Adrenal gland (tissue), 19 donors: ENCODE measurements at places on chromosomes 13 and 19. TPM values are rescaled to one million over a fixed set of nuclear protein-coding genes. Genes with fewer than 3 reads are reported as not detected.
A peak's percentile ranks its signal among the peaks of the same experiment; 100 is the strongest.

NCAN gene
- total RNA-seq, result not detected

ZNF132 gene
- 3.6 TPM for total RNA-seq

PRRG2 gene
- 0.92 TPM for total RNA-seq

MEF2B gene
- total RNA-seq, result not detected

B3GNT3 gene
- not detected for total RNA-seq

CEACAM5 gene
- total RNA-seq, result not detected

MCF2L gene
- total RNA-seq, result 10.2 TPM

IZUMO2 gene
- total RNA-seq, result not detected

ONECUT3 gene
- not detected for total RNA-seq

DNA sequence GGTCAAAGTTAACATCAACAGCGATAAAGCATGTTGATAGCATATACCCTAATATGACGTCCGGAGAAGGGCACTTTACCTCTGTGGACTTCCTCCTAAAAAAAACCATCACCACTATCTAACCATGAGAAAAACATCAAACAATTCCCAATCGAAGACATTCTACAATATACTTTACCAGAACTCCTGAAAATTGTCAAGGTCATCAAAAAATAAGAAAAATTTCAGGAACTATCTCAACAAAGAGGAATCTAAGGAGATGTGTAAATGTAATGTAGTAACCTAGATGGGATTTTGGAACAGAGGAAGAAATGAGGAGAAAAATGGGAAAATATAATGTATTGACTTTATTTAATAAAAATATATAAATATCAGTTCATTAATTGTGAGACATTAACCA, 1026.8 kb upstream of the MIR17HG start:
- no peak for DNase-seq
- no peaks in the 10 kb centered on the region for H3K4me1 ChIP-seq
- no peaks in the 10 kb centered on the region for H3K36me3 ChIP-seq
- no peaks in the 10 kb centered on the region for H3K27me3 ChIP-seq
- no peak overlapping the region for H3K4me3 ChIP-seq
- no peak overlapping the region for H3K27ac ChIP-seq

GRCh38 chr19:14933506-14933905, 7.8 kb upstream of the OR7C2 start:
- H3K4me3 ChIP-seq, result no peak overlapping the region
- no peaks in the 10 kb centered on the region for H3K36me3 ChIP-seq
- no peak for DNase-seq
- H3K27ac ChIP-seq, result no peak overlapping the region
- no peaks in the 10 kb centered on the region for H3K4me1 ChIP-seq

DNA sequence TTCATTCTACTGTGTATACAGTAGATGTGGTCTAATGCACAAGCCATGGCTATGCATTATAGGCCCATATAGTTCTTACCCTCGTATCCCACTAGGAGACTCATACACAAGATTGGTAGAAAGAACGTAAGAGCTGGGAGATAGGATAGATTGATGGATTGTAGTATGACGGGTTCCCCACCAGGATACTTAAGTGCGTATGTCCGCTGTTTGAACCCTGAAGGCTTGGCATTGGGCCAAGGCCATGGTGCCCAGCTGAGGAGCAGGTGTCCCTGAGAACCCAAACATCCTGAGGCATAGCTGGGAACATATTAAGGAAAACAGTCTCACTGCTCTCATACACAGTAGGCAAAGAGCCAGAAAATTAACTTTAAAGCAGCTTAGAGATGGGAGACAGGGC, 617.5 kb upstream of the KLF12 start:
- no peak overlapping the region for H3K27ac ChIP-seq
- no peaks in the 10 kb centered on the region for H3K4me1 ChIP-seq
- H3K4me3 ChIP-seq, result no peak overlapping the region
- no peak for DNase-seq
- no peaks in the 10 kb centered on the region for H3K36me3 ChIP-seq
- no peaks in the 10 kb centered on the region for H3K27me3 ChIP-seq

- no peak for DNase-seq
- no peaks in the 10 kb centered on the region for H3K4me1 ChIP-seq
- H3K4me3 ChIP-seq, result no peak overlapping the region
- no peak overlapping the region for H3K27ac ChIP-seq
- H3K27me3 ChIP-seq, result no peaks in the 10 kb centered on the region
These were observed 145.1 kb upstream of the UFM1 start for GRCh38 chr13:38204556-38204955.

GRCh38 chr13:43782686-43783085, 4.1 kb downstream of the ENOX1 start:
- peaks cover 23% of the 10 kb centered on the region for H3K4me1 ChIP-seq
- H3K36me3 ChIP-seq, result no peaks in the 10 kb centered on the region
- no peak overlapping the region for H3K4me3 ChIP-seq
- no peak overlapping the region for H3K27ac ChIP-seq

- no peaks in the 10 kb centered on the region for H3K36me3 ChIP-seq
- no peaks in the 10 kb centered on the region for H3K27me3 ChIP-seq
- no peak for DNase-seq
- no peak overlapping the region for H3K27ac ChIP-seq
These were observed 13.3 kb downstream of the TNFRSF19 start for GRCh38 chr13:23583491-23583890.

DNA sequence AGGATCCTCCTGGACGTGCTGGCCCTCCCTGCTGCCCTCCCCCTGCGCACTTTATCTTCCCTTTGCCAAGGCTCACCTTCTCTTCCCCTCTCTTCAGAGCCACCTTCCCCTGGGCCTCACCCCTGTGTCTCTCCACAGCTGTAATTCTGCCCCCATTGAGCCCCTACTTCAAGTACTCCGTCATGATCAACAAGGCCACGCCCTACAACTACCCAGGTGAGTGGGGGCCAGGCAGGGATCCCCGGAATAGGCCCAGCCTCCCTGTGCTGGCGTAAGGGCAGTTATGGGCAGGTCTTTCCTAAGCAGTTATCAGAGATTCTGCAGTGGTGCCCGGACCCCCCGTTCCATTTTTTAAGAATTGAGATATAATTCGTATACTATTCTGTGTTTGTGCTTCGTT, 3.1 kb downstream of the NDUFA3 start:
- no peak for DNase-seq
- H3K27ac ChIP-seq, result no peak overlapping the region
- H3K4me3 ChIP-seq, result no peak overlapping the region
- H3K36me3 ChIP-seq, result peaks cover 47% of the 10 kb centered on the region
- no peaks in the 10 kb centered on the region for H3K27me3 ChIP-seq
- H3K4me1 ChIP-seq, result peaks cover 11% of the 10 kb centered on the region

DNA sequence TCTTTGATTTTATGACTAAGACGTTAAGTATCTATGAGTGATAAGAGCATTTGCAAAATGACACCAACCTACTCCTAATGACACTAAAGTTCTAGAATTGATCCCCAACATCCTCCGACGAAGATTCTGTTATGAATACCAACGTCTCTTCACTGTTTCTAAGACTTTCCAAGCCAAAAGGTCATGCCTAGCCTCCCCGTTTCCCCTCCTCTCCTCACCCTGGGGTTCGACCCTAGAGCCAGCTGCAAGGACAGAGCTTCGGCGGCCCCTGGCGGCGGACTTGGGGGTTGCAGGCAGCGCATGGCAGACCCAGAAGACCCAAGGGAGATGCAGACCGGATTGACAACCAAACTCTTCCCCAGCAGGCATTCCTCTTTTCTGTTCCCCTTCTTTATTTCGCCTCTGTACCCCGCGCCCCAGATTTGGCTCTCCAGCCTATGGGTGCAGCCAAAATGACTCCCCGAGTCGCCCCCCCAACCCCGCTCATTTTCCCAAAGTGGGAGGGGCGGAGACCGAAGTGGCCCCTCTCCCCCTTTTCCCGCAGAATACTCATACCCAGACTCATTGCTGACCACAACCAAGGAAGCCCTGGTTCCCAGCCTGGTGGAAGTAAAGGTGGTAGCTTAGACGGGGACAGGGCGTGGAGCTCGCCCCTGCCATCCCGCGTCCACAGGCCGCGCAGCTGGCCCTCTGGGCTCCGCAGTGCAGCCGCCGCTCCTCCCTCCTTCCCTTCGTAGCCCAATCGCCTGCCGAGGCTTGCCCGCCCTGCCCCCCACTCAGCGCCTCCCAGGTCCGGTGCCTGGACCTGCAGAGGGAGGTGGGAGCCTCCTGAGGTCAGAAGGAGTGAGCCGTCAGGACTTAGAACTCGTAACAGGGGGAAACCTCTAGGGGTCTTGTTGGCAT, 4.1 kb upstream of the EML2 start:
- no peak overlapping the region for H3K4me3 ChIP-seq
- no peaks in the 10 kb centered on the region for H3K27me3 ChIP-seq
- H3K27ac ChIP-seq, result peak overlapping the region; percentile 15
- H3K36me3 ChIP-seq, result no peaks in the 10 kb centered on the region
- DNase-seq, result peak; percentile 88

DNA sequence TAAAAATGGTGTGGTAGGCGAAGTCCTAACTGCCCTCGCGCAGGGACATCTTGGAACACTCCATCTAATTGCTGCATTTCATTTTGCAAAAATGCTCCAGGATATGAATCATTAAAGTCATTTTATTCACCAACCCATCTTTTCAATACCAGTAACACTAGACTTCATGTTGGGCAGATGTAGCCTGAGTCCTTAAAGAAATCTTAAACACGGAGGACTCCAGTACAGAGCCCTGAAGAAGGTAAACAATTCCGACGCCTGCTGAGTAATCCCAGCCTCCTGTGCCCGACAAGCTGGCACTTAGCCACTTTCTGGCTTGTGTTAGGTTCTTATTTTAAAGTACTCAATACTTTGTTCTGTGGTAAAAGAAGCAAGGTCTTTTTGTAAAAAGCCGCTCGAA, 58.0 kb upstream of the IRS2 start:
- no peaks in the 10 kb centered on the region for H3K27me3 ChIP-seq
- H3K4me3 ChIP-seq, result no peak overlapping the region
- no peak for DNase-seq
- H3K36me3 ChIP-seq, result no peaks in the 10 kb centered on the region
- H3K4me1 ChIP-seq, result no peaks in the 10 kb centered on the region
- no peak overlapping the region for H3K27ac ChIP-seq

GRCh38 chr13:80399340-80400163, 58.6 kb upstream of the SPRY2 start:
- H3K27me3 ChIP-seq, result no peaks in the 10 kb centered on the region
- H3K36me3 ChIP-seq, result no peaks in the 10 kb centered on the region
- H3K4me1 ChIP-seq, result no peaks in the 10 kb centered on the region
- H3K27ac ChIP-seq, result no peak overlapping the region
- DNase-seq, result no peak
- H3K4me3 ChIP-seq, result no peak overlapping the region

DNA sequence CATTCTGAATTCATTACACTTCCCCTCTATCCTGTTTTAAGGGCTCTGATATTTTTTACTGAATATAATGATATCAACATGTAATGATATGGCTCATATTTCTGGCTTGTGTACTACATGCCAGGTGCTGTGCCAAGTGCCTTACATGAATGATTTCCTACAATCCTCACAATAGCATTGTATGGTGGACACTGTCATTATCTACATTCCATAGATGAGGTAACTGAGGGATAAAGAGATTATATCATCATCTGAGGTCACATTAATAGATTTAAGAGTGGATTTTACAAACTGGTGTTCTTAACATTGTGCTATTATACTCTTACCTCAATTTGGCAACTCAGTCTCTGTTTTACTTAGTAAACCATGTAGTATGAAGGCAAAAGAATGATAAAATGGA, 502.0 kb downstream of the LIG4 start:
- no peaks in the 10 kb centered on the region for H3K4me1 ChIP-seq
- H3K36me3 ChIP-seq, result no peaks in the 10 kb centered on the region
- H3K27me3 ChIP-seq, result no peaks in the 10 kb centered on the region
- H3K27ac ChIP-seq, result no peak overlapping the region
- DNase-seq, result no peak

DNA sequence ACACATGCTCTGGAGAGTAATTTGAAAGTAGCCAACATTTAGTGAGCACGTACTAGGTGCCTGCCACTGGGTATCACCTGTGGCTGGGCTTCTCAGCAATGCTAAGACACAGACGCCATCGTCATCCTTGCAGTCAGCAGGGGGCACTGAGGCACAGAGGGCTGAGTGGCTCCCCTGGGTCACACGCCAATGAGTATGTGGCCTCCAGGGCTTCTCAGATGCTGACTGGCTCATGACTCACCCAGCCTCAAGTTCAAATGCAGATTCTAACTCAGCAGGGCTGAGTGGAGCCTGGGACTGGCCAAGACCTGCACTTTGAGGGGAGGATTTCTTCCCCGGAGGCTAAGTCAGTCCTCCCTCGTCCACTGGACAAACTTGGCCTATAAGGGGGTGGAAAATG, 115.1 kb upstream of the CACNA1A start:
- H3K4me3 ChIP-seq, result no peak overlapping the region
- DNase-seq, result peak; percentile 53
- no peak overlapping the region for H3K27ac ChIP-seq
- no peaks in the 10 kb centered on the region for H3K4me1 ChIP-seq

DNA sequence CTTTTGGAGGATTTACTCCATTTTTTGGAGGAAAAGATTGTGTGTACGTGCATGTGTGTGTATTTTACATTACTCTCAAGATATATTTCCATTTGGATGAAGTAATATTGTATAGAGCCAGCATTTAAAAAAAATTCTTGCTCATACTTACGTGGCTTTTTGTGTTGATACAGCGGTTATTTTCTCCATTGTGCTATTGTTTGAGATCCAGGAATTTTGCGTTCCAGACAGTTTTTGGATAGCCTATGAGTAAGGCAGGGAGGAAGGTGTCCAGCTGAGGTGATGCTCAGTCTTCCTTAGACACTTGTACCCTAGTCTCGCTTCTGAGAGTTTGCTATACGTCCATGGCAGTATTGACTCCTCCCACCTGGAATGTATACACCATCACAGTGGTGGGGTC, 92.2 kb upstream of the ARHGEF7 start:
- no peaks in the 10 kb centered on the region for H3K27me3 ChIP-seq
- H3K4me3 ChIP-seq, result no peak overlapping the region
- no peaks in the 10 kb centered on the region for H3K36me3 ChIP-seq
- H3K27ac ChIP-seq, result no peak overlapping the region
- H3K4me1 ChIP-seq, result no peaks in the 10 kb centered on the region
